ENCODE measurements at places on chromosomes 6 and 20.

GRCh38 chr20:35978041-35978513, 9.7 kb downstream of the CNBD2 start:
- DNase-seq: no peak

- no peak for DNase-seq
These were observed 158.3 kb downstream of the SYCP2 start for GRCh38 chr20:59774921-59775686.

DNA sequence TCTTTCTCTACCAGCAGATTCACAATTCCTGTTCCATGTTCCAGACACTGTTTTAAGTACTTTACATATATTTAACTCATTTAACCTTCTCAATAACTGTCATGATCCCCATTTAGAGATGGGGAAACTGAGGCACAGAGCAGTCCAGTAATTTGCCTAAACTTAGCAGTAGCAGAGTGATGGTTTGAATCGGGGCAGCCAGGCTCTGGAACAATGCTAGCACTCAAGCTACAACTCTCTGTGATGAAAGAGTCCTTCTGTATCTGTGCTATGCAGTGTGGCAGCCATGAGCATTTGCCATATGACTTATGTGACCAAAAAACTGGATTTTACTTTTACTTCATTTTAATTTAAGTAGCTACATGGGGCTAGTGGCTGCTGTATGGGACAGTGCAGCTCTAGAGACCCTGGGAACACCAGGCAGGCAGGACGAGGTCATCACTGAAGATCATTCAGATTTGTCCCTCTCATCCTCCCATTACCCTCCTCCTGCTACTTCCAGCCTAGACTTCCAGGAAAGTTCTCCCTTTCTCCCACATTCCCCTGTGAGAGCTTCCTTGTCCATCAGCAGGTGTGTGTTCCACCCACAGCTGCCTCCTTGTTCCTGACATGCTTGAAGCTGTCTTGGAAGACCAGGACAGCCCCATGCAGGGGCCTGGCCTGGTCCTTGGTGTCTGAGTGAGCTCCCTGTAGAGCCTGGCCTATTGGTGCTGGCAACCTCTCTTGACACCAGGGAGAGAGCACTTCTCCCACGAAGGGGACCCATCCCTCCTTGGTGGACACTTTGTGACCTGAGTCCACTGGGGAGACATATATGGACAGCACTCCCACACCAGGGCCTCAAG, 157.0 kb downstream of the MRPL14 start:
- no peak for DNase-seq

- no peak for DNase-seq
These were observed 17.9 kb downstream of the TGM2 start for GRCh38 chr20:38147163-38147562.

DNA sequence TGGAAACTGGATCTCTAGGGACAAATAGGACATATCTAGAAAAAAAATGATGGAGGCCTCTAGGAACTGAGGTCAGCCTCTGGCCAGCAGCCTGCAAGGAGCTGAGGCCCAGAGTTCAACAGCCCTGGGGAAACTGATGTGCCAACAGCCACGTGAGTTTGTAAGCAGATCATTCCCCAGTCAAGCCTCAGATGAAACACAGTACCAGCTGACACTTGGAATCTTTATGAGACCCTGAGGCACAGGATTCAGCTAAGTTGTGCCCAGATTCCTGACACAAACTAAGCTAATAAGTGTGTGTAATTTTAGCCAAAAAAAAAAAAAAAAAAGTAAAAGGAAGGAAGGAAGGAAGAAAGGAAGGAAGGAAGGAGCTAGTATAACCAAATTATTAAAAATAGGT, 1059.8 kb upstream of the MAP3K7 start:
- DNase-seq: no peak

DNA sequence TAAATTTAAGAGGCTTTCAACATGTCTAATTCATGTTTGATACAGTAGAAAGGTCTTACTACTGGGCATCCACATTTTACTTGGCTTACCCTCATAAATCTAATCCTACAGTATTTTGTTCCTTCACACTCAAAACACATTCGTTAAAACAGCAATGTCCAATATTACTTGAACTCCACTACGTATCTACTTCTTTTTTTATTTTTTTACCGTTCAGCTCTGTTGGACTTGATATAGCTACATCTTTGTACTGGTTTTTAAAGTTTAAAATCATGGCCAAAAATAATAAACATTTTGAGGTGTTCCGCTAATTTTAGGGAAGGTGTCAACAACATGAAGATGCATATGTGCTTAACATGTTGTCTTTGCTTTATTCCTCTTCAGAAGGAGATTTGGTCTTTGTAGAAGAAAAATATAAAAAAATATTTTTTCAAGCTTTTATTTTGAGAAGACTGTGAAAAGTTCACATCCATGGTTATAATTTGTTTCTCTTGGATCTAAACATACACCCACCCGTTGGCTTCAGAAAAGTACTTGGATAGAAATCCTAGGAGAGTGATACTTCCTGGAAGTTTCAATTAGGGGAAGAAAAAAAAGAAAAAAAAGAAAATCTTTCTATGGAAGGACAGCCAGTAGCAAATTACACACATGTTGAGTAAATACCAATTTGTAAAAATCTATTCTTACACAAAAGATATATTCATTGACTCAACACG, 71.5 kb downstream of the EPB41L2 start:
- DNase-seq: no peak

- no peak for DNase-seq
These were observed 26.2 kb downstream of the TMEM170B start for GRCh38 chr6:11563793-11564192.

DNA sequence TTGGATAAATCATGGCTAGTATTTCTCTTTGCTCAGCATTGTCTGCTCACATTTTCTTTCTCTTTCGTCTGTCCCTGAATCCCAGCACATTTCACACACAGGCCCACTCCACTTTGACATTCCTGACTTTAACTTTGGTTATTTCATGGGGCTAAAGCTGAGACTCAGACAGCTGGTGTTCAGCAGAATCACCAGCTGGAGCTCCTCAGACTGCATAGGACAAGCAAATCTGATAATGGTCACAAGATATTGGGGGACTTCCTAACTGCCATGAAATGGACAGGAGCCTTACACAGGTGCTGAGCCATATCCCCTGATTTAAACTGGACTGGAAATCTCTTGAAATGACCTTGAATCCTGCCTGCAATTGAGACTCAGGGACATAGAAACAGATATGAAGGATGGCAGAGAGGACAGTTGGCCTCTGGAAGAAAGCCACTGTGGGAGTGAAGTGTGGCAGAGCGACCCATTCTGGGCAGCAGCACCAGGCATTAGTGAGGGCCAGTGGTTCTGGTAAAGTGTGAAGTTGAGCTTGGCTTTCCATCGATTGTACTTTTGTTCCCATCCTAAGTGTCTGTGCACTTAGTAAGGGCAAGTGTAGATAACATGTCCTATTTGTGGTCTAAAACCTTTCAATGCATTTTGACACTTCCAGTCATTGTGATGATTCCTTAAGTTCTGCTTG, 10.0 kb upstream of the IFNGR1 start:
- no peak for DNase-seq

GRCh38 chr6:132931936-132932514, 117.7 kb downstream of the RPS12 start:
- DNase-seq: no peak

GRCh38 chr6:152636021-152636608, 1.0 kb downstream of the SYNE1 start:
- DNase-seq: no peak

DNA sequence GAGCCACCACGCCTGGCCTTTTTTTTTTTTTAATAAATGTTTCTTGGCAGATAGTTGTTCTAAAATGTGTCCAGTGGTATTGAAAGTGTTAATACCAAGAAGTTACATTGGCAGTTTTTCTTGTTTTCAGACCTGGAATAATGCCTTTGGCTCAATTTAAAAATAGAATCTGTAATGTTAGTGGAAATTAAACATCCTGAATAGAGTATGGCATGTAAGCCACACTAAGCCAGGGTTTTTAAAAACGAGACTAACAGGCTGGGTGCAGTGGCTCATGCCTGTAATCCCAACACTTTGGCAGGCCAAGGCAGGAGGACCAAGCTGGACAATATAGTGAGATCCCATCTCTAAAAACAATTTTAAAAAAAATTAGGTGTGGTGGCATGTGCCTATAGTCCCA, 25.3 kb downstream of the MCM8 start:
- no peak for DNase-seq

GRCh38 chr6:131565056-131565455, 8.0 kb upstream of the ARG1 start:
- no peak for DNase-seq

GRCh38 chr6:35178932-35179832, 34.6 kb upstream of the SCUBE3 start:
- no peak for DNase-seq

DNA sequence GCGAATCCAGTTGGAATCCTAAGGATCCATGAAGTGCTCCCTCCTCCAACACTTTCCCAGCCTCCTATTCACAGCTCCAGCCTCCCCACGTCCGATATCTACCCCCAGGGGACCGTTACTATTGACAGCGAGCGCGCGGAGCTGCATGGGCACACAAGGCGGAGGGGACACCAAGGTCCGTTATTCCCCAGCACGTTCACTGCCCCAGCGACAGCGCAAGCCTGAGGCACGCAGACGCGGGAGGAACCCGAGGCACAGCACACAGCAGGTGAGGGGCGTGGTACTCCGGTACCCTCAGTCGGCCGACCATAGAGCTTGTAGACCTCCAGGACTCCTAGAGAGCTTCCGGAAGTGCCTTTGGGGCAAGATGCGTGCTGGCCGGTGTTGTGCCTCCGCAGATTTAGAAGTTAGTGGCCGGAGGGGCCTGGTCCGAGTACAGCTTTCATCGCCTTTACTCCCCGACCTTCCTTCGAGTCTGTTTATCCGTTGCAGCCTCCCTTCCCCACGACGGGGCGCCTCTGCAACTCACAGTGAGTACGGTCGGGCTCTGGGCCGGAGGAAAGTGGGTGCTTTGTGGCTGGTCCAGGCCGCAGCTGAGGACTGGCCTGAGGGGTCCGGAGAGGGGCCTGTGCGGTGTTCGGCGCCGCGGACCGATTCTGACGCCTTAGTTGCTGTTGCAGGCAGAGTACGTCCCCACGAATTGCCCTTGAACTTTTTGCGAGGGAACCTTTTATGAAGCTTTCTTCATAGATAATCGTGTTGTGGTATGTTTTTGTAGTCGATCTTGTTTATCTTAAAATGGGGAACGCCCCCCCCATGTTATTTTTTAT, at the start of gene ZKSCAN8:
ZKSCAN8 (plus strand) TSS at position 384 of the 830 bp plus-strand sequence. CDS start 6,525 bp downstream, outside the sequence.
- DNase-seq: peak; percentile 66

GRCh38 chr6:135258970-135259369, 77.9 kb downstream of the MYB start:
- DNase-seq: no peak

GRCh38 chr6:8335381-8335780, 100.0 kb downstream of the SLC35B3 start:
- DNase-seq: no peak

- DNase-seq: no peak
These were observed 66.6 kb downstream of the PHACTR3 start for GRCh38 chr20:59670786-59671492.

DNA sequence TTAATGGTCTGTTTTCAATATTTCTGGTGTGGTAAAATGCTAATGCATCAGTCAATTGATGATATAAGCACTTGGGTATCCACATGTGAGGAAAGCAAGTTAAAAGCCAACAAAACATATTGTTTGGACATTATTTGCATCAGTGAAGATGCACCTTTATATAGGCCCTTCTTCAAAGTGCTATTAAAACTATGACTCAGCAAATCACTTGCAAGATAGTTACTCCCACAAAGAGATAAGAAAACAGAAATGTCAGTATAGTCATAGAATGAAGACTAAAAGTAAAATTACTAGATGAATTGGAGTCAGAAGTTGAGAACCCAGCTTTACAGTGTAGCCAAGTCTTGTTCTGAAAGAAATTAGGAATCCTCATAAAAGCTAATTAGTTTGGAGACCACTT, 14.6 kb upstream of the GRM1 start:
- no peak for DNase-seq

DNA sequence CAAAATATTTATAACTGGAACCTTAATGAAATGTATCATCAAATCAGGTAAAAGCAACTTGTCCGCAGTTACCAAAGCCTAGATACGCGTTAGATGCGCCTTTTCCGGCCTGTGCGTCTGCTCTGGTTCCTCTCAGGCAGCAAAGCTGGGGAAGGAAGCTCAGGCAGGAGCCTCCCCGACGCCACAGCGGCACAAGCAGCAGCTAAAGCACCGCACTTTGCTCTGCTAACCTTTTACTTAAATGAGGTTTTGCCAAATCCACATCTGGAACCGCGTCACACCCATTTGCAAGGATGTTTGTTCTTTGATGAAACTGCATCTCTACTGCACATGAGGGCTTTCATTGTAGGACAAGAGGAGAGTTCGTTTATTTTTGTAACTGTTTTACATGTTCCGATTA, 36.8 kb downstream of the THBS2 start:
- DNase-seq: no peak

- no peak for DNase-seq
These were observed 1.9 kb upstream of the SPTLC3 start for GRCh38 chr20:13006825-13007224.

- no peak for DNase-seq
These were observed 2.5 kb upstream of the POU5F1 start for GRCh38 chr6:31172973-31173384.

DNA sequence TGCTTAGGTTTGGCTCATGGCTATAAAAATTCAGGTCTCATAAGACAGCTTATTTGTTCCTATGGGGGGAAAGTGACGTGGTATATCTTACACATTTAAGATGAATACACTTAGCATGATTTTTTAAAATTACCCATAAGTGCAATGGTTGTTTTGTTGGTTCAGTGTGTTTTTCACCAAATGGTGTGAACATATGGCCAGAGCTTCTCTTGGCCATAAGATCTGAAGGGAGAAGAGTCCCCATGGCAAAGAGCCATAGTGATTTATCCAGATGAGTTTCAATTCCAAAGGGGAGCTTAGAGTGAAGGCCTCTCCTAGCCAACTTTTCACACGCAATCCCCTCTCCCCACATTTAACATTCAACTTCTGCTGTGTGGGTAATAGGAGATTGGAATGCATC, 107.6 kb downstream of the TMEM242 start:
- DNase-seq: no peak

- DNase-seq: no peak
These were observed 21.5 kb downstream of the GGTLC1 start for GRCh38 chr20:23966927-23967615.

- no peak for DNase-seq
These were observed 339.7 kb downstream of the TBC1D32 start for GRCh38 chr6:120994573-120994967.

GRCh38 chr6:108738684-108739416, 109.4 kb upstream of the ARMC2 start:
- no peak for DNase-seq

- no peak for DNase-seq
These were observed 26.9 kb downstream of the TSHZ2 start for GRCh38 chr20:52999040-52999439.

- DNase-seq: no peak
These were observed 140.1 kb downstream of the NRN1 start for GRCh38 chr6:5866547-5867051.

- no peak for DNase-seq
These were observed 380.9 kb upstream of the RGS17 start for GRCh38 chr6:153511896-153512496.

- DNase-seq: no peak
These were observed 155.1 kb downstream of the AIG1 start for GRCh38 chr6:143215771-143216170.

GRCh38 chr6:158023597-158023939, 41.9 kb downstream of the SYNJ2 start:
- DNase-seq: no peak
